ENCODE measurements at places on chromosomes 12 and 14.
A peak's percentile ranks its signal among the peaks of the same experiment; 100 is the strongest.

- no peak for DNase-seq
These were observed 188.2 kb downstream of the CACNA1C start for GRCh38 chr12:2240984-2241383.

DNA sequence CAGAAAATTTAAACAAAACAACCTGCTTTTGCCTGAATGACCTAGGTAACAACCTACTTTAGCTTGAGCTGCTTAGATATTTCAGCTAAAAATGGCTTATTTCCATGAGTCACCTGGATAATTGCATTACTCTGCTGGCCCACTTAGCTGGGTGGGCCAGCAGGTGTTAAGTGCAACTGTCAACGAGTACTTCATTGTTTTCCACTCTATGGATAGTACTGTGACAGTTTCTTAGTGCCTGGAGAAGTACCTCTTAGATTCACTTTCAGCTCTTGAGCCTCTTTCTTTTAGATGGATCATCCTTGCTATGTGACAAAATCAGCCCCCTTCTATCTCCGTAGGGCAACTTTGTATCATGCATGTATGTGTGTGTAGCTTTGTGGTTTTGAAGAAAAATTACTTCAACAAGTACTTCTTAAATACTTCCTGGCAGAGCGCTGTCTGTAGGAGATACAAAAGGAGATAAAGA lies 368.2 kb upstream of the ATP2B1 start:
- no peak for DNase-seq

GRCh38 chr12:26124446-26125399 lies at the start of gene BHLHE41:
Gene BHLHE41 (minus strand): TSS chr12:26125037. CDS start chr12:26124779, 258 bp downstream.
- peak; percentile 11 for DNase-seq

- no peak for DNase-seq
These were observed 7.4 kb downstream of the OAS2 start for GRCh38 chr12:112985642-112986290.

DNA sequence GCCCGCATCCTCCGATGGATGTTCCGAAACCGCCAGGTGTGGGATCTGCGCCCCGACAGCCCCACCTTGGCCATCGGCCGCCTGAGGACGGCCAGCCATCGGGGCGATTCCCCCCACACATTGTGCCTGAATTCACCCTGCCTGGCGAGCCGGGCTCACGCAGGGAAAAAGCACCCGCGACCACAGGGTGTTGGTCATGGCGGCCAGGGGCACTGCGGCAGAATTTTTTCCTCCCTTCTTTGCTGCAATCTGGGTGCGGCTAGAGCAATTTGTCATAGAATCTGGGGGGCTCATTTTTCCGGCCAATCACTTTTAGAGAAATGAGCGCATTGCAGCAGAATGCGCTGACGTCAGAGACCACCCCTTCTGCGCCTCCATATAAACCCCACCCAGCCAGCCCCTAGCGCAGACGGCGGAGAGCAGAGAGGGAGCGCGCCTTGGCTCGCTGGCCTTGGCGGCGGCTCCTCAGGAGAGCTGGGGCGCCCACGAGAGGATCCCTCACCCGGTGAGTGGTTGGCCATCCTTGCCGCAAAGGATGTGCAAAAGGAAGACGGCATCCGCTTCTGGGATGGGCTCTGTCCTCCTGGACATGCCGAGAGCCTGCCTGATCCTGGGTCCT lies at the start of gene MEG3:
TSS of gene MEG3 (plus strand) at position 406 of the 619 bp plus-strand sequence.
- peak; percentile 88 for DNase-seq

DNA sequence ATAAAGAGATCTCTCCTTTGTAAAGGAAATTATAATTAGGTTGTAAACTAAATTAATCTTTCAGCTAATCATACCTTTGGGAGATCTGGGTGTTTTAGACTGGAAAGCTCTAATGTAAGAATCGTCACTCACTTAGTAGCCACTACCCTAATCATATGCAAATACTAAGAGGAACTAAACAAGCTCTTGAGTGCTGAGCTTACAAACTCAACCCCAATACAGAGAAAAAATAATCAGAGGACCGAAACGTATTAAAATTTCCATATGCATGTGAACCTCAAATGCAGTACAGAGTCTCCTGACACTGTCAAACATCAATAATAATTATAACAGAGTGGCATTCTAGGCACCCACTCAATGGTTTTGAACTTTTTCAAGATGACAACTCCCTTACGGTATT lies 235.3 kb upstream of the FOXN3 start:
- DNase-seq = no peak

- no peak for DNase-seq
These were observed 113.4 kb downstream of the NT5DC3 start for GRCh38 chr12:103727638-103728037.

DNA sequence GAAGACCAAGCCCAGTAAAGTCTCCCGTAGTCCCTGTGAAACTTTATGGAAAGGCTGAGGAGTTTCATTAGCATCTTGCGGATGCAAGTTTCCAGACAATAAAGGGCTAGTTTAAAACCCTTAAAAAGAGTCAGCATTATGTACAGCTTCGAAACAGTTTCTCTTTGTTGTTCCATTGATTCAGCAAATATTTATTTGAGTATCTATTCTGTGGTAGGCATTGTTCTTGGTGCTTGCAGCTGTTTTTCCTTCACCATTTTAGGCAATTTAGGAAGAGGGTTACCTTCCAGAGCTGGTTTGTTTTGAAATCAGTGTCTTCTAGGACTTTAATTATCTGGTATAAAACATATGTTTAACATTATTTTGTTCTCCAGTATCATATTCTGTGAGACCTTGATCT lies 1.5 kb downstream of the SLIRP start:
- no peak for DNase-seq

- DNase-seq = no peak
These were observed 306.8 kb upstream of the LRFN5 start for GRCh38 chr14:41299924-41300323.

- no peak for DNase-seq
These were observed 14.0 kb upstream of the TRPV4 start for GRCh38 chr12:109847142-109847735.

DNA sequence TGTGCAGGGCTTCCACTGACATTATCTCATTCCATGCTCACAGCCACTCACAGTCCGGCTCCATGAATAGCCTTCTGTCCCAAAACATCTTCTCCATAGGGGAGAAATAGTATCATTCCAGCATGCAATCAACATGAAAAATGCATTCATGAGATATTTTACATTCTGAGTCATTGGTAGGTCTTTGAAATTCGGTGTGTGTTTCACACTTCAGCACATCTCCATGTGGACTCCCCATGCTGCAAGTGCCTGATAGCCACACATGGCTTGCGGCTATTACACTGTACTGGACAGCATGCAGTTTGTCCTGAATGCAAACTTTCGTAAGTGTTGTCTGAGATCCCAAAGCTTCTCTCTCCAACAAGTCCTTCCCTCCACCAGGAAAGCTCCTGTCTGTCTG lies 449.3 kb downstream of the MED13L start:
- no peak for DNase-seq

- no peak for DNase-seq
These were observed 5.0 kb upstream of the FBRSL1 start for GRCh38 chr12:132484891-132485441.

GRCh38 chr12:15389561-15389960 lies 67.3 kb downstream of the PTPRO start:
- no peak for DNase-seq

DNA sequence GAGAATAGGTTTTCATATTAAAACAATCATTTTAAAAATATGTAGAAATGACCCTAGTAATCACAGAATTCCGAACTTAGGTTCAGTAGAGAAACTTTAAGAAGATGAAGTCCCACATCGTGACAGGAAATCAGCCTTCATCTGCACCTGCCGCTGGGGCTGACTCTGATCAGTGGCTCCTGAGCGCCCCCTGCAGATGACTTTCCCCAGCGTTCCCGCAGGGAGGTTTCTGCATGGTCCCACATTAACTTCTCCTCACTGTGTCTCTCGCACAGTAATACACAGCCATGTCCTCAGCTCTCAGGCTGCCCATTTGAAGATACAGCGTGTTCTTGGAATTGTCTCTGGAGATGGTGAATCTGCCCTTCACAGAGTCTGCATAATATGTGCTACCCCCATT lies 1131.1 kb downstream of the TMEM121 start:
- DNase-seq = no peak

DNA sequence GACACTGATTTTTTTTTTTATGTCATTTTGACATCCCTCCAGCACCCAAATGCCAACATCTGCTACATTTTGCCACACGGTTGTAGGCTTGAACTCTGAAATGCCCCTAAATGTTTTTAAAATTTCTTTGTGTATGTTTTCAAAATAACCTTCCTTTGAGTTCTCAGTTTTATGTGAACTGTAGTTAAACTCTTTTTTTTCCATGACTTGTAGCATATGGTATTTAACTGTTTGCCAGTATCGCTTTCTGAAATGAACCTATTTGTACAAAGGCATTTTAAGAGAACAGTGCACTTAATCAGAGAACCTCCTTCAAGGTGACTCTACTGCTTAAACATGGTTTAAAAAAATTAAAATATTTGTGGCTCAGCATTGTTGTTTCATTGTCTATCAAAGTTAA lies 61.5 kb downstream of the PDE3A start:
- no peak for DNase-seq

DNA sequence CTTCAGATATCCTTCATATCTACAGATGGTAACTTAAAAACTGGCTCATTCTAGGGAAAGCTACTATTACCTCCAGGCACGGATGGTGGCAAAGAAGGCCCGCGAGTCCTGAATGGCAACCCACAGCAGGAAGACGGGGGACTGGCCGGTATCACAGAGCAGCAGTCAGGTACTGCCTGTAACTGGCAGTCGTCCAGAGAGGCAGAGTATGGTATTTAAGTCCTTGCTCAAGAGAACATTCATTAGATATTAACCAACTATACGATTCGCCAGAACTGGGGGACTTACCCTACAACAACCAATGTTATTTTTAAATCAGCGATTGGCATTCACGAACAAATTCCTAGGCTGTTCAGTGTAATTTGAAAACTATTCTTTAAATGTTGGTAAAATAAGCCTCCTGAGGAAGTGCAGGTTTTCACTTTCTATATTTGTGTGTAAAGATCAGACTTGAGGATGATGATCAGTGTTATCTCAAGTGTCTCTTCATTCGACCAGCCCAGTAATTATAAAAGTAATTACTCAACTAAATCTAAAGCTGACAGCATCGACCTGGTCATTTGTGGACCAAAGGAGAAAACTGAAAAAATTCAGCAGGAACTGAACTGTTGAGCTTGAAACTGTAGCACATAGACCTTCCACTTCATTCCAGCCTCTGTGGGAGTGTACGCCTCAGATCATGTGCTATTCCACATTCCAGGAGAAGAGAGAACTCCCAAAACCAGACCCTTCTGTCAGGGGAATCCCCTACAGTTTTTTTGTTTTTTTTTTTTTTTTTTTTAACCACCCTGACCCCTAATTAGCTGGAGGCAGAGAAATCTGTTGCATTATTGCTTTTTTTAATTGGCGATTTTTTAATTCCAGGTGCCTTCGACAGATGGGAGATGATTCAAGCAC lies 75.6 kb downstream of the ESR2 start:
- DNase-seq = no peak

GRCh38 chr14:79727900-79728299 lies 483.4 kb downstream of the DIO2 start:
- no peak for DNase-seq

GRCh38 chr12:99567072-99567471 lies 80.5 kb upstream of the GARIN6 start:
- DNase-seq = no peak

GRCh38 chr14:73223049-73223448 lies 14.3 kb upstream of the PAPLN start:
- peak; percentile 70 for DNase-seq

GRCh38 chr12:111993292-111994150 lies 19.4 kb downstream of the TMEM116 start:
- no peak for DNase-seq

GRCh38 chr12:106819991-106820390 lies 45.5 kb downstream of the RIC8B start:
- DNase-seq = no peak

DNA sequence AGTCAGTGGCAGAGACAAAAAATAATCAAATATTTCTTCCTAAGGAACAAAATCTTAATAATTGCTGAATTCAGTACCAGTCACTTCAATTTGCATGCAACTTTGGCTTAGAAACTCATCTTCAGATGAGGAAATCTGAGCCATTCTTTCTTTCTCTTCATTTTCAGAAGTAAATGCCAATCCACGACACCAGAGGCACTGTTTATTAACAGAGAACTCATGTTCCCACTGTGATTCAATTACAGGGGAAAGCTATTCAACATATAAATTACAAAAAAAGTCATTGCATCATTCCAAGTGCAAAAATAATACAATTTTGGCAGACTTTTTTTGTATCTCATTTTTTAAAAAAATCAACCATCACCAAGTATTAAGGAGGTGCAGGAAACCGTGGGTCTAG lies 816.1 kb upstream of the TMEM132C start:
- peak; percentile 52 for DNase-seq

GRCh38 chr12:55849616-55850343 lies 7.0 kb upstream of the MMP19 start:
- DNase-seq = no peak

DNA sequence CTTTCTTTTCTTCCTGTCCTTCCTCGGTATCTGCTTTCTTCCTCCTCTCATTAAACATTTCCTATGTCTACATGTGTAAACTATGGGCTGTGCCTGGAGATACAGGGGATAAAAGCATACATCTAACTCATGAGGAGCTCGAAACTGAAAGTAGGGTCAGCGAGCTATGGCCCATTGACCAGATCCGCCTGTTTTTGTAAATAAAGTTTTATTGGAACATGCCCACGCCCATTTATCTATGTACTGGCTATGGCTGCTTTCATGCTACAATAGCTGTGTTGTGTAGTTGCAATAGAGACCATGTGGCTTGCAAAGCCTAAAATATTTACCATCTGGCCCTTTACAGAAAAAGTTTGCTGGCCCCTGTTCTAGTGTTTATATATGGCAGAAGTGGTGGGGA lies 500.8 kb upstream of the GARIN6 start:
- no peak for DNase-seq

DNA sequence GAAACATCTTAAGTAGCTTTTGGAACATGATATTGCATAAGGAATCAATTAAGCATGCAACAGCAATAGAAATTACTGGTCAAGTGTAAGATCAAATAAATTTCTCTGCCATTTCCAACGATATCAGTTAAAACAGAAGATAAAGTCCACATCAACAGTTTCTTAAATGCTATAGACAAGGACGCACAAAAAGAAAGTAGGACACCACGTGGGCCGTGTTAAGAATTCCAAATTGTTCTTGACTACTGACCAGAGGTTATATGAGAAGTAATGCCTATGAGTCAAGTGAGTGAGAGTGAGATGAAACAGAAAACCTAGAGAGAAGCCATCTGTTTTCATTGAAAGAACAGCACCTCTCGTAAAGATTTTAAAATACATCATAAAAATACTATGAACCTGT lies 318.2 kb downstream of the TMEM117 start:
- DNase-seq = peak; percentile 33

GRCh38 chr12:64120568-64120967 lies 101.5 kb downstream of the KICS2 start:
- DNase-seq = no peak

DNA sequence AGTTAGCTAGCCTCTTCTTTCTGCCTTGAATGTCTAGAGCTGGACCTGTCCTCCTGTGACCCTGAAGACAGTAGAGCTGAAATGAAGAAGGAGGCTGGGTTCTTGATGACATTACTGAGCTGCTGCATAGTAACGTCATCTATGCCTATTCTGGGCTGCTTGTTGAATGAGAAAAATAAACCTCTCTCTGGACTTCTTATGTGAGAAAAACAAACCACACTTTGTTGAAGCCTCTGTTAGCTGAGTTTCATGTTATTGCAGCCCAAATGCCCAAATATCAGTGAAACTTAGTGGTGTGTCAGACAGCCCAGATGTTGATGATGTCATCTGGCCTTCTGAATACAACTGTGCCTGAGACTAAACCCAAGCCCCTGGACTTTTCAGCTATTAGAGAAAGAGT lies 67.0 kb upstream of the MAX start:
- DNase-seq = peak; percentile 44

GRCh38 chr12:51755251-51755650 lies 93.3 kb downstream of the FIGNL2 start:
- no peak for DNase-seq

All from fibroblast of gingiva (primary cell).